Right renal pelvis (tissue), 4 donors: ENCODE measurements at places on chromosomes 2 and 18.

DNA sequence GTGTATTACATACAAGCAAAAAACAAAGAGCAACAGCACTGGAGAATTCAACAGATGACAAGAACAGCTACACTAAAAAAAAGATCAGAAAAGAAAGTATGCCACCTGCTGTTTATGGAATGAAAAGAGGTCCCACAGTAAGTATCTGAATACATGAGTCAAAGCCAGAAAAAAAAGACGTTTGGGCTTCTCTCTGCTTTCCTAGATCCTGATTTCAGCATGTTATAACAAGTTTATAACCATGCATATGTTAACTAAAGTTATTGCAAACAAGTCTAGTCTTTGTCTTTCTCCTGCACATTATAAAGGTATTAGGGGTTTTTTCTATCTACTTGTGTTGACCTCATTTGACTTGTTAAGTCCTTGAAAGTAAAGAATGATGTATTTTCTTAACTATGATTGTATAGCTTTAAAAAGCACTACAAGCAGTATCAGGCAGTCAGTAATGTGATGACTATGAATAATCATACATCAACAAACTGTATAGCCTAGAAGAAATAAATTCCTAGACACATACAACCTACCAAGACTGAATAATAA is 108.5 kb upstream of the COL5A2 start:
- DNase-seq, result peak; percentile 31

GRCh38 chr2:100011272-100011731 is 131.1 kb downstream of the AFF3 start:
- DNase-seq, result no peak

DNA sequence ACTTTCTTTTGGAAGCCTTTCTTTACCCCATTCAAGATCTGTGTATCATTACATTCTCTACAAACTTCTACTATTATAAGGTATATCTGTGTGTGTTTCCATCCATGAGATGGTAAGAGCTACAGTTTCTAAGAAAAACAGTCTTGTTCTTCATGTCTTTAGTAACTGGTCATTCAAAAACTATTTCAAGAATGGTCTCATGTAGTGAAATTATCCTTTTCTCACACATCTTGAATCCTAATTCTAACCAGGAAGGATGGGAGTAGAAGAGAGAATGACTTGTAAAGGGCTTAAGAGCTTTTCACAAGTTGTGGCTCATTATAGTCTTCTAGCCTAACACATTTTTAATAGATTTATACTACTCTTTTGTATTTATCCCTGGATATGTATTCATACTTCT is 47.3 kb downstream of the ROCK1 start:
- DNase-seq, result no peak

- no peak for DNase-seq
Measured at GRCh38 chr2:241053576-241054251, 48.4 kb downstream of the MTERF4 start.

DNA sequence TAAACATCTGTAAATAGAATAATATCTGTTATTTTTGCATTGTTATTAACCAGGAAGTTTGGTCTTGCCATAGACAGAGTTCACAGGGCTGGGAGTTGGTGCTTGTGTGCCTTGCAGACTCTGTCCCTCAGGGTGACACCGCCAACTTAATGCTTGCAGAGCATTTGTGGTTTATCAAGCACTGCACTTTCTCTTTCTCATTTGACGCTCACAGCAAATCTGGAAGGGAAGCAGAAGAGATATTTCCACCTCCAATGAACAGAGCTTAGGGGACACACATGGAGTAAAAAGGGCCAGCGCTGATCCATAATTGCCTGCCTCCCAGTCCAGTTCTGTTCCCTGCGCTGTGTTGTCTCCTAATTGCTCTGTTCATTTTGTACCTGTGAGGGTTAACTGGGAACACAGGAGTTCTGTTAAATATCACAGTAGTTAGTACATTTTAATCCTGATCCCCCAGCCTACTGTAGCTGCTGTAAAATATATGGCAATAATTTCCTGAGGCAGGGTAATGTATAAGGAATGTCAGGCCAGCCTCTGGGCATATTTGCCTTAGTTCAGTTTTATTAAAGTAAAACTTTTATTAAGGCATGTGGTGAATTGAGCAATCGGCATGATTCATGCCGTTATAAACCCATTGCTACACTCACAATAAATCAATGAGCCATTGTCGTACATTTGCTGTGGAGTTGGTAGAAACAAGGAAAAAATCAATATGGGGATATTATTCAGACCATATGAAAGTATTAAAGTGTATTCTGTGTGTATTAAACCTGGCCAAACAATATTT is 182.5 kb upstream of the OSR1 start:
- no peak for DNase-seq

- DNase-seq, result no peak
Measured at GRCh38 chr2:219425238-219426067, 7.3 kb downstream of the DES start.

GRCh38 chr2:207341804-207342203 is 176.1 kb upstream of the KLF7 start:
- DNase-seq, result no peak

DNA sequence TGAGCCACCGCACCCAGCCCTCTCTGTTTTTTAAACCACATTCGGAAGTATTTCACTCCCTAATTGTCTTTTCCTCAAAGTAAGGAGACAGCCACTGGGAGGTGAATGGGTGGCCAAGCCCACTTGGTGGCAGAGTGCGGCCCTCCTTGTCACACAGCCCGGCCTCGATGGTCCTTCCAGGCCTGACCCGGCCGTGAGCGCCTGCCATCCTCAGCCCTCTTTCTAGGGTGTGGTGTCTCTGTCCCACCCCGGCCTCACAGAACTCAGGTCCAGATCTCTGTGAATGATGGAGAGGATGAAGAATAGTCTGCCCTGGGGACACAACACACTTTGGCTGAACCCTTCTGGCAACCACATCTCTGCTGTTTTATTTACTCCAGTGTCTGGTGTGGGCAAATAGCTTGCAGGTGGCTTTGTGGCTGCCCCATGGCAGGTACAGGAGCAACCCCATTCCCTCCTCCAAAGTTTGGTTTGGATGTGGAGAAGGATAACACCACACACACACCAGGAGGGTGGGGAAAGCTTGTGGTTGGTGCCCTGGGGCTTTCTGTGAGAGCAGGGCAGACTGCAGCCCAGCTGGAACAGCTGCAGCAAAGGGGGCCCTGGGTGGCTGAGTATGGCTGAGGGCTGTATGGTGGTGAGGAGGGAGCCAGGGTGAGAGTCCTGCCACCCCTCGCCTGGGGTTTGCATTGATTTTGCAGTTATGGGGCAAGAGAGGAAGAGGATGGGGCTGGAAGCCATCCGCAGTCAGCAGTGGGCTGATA is 88.6 kb downstream of the FAM168B start:
- no peak for DNase-seq

DNA sequence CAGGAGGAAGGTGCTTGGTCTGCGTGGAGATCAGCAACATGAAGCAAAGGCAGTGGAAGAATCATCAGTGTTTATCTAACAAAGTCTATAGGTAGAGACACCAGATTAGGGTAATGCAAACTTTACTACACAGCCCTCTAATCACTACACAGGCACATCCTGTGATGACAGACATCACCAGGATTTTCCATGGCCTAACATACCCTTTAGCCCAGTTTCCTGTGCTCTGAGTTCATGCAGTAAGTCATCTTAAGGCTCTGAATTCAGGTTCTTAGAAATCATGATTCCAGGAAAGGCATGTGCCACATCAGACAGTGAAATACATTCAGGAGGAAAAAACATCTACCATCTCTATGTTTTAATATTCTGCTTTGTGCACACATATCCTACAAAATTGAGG is 708.5 kb upstream of the SLC8A1 start:
- DNase-seq, result no peak

DNA sequence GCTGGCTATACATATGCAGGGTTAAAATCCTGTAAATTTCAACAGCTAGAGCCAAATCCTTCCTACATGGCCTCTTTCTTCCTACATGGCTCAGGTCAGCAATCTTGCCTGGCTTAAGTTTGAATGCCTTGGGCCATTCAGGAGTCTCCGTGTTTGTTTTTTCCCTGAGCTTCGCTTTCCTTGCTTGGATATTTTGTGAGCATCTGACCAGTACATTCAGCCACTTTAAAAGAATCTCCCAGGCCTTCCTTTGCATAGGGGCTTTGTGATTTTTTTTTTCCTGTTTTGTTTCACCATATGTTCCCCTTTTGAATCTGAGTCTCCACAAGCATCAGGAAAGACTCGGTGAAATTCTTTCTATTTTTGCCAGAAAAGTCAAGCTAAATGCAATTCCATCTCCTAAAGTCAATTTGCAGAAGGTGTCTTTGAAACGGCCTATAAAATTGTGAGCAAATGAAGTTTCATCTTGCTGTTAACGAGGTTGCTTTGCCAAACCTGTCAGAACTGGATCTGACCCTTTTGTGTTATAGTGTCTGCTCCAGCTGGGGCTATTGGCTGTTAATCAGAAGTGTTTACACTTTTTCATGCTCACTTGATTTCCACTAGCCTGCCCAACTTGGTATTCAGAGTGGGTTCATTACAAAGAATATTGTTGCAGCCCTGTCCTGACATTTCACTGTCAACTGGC is 256.9 kb downstream of the DCC start:
- no peak for DNase-seq

DNA sequence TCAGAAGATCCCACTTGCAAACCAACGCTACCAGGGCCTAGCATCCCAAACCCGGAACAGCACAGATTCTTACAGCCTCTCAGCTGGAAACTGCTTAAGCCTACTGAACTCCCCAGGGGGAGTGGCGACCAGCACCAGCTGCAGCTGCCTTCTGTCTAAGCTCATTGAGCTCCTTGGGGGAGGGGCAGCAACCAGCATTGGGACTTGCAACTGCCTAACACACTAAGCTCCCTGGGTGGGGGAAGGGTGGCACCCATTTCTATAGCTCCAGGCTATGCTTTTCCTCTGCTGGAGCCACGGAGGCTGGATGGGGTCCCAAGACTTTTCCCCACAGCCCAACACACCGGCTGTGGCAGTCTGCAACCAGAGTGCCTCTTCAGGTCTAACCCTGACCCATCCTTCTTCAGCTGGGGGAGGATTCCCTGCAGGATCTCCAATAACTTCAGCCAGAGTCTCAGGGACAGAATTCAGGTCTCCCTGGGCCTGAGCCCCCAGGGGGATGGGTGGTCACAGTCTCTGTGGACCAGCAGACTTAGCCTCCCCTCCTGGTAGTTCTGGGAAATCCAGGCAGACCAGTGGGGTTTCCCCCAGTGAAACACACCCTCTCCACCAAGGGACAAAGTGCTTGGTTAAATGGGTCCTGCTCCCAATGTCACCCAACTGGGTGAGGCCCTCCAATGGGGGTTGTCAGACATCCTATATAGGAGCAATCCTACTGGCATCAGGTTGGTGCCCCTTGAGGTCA is 45.9 kb upstream of the ITGA4 start:
- no peak for DNase-seq

DNA sequence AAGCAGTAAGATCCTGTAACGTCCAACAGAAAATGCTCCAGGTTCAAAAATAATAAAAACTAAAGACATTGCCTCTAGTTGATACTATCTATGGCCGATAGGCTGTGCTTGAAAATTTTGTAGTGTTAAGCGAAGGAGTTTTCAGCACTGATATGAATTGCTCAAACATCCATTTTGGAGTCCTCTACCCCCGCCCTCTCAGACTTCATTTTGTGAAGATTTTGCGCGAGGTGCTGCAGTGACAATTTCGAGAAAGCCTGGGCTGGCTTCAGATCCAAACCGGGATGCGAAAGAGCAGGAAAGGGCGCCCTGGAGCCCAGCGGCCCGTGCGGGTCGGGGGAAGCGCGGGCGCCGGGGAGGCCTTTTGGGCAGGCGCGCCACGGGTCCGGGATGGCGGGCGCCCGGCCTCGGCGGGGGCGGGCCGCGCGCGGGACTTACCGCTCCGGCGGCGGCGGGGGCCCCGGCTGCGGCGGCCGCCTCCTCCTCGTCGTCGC is 1.8 kb downstream of the SP3 start:
- DNase-seq, result no peak
